ENCODE measurements at places on chromosomes 2 and 18.

GRCh38 chr18:44683556-44683955 lies 2.9 kb downstream of the SETBP1 start:
- no peak for DNase-seq

- no peak for DNase-seq
Observed at GRCh38 chr2:132937629-132938028, 267.6 kb upstream of the LYPD1 start.

GRCh38 chr2:84849271-84849952 lies 31.5 kb downstream of the TRABD2A start:
- no peak for DNase-seq

DNA sequence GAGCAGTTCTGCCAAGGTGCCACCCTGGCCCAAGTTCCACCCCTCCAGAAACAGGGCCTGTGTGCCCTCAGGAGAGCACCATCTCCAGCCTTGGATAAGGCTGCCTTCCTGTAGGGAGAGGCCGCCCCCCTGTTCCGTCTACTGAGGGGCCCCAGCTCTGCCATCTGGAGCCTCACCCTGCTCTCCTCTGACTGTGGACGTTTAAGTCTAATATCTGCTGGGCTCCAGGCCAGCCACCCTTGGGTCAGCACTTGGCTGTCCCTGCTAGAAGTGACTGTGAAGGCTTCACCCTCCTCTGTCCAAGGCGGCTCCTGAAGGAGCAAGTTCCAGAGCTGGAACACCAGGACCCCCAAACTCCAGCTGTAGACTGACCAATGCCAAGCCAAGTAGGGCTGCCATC lies 26.3 kb downstream of the RHOB start:
- no peak for DNase-seq

DNA sequence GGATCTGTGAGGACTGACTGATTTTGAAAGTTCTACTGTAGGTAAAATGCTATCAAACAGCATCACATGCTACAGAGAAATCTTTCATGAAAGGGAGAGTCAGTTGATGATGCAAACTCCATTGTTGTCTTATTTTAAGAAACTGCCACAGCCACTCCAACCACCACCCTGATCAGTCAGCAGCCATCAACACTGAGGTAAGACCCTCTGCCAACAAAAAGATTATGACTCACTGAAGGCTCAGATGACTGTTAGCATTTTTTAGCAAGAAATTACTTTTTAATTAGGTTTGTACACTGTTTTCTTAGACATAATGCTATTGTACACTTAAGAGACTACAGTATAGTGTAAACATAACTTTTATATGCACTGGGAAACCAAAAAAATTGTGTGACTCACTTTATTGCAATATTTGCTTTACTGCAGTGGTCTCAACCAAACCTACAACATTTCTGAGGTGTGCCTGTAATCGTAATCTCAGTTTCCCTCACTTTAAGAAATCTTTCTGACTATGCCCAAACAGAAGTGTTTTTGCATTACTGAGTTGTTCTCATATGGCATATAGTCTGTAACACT lies 42.8 kb downstream of the METTL8 start:
- no peak for DNase-seq

DNA sequence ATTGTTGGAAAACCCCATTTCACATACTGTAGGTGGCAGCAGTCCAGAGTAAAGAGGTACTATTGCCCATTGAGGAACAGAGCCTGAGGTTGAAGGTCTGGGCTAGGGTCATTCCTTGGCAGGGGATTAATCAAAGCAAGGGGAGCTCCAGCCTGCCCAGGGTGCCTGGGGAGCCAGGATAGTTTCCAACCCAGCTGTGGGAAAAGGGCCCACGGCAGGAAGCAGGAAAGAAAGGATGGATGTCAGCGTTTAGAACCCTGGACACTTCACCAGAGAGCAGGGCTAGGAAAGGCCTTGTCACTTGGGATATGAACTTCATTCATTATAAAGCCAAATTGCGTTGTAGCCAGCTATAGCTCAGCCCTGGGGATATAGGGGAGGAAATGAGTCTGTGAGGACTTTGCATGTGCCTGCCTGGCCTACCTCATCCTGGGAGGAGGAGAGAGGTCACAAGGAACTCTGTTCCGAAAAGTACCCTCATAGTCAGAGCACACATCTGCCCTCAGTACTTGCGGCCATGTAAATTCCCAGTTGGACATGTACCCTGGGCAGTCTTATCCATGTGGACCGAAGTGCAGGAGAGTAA lies 140.2 kb upstream of the COPS8 start:
- no peak for DNase-seq

- no peak for DNase-seq
Observed at GRCh38 chr2:48129293-48129950, 223.1 kb upstream of the FBXO11 start.

GRCh38 chr18:22650247-22650646 lies 232.5 kb upstream of the CTAGE1 start:
- DNase-seq, result no peak

All from memory B cell (primary cell).